ENCODE measurements at places on chromosomes 6 and 20.

DNA sequence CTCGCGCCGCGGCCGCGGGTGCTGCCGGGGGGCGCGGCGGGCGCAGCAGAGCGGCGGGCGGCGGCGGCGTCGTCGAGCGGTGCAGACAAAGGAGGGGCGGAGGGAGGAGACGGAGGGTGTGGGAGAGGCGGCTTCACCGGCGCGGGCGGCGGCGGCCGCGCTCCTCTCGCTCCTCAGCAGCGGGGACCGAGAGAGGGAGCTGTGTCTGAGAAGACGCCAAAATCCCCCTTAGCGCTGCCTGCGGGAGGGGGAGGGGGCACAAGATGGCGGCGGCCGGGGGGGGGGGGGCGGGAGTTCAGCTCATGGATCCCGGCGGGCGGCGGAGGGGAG, 296 bp downstream of the ADNP start:
- DNase-seq = no peak

GRCh38 chr6:154821638-154822037, 88.4 kb downstream of the SCAF8 start:
- DNase-seq = no peak

DNA sequence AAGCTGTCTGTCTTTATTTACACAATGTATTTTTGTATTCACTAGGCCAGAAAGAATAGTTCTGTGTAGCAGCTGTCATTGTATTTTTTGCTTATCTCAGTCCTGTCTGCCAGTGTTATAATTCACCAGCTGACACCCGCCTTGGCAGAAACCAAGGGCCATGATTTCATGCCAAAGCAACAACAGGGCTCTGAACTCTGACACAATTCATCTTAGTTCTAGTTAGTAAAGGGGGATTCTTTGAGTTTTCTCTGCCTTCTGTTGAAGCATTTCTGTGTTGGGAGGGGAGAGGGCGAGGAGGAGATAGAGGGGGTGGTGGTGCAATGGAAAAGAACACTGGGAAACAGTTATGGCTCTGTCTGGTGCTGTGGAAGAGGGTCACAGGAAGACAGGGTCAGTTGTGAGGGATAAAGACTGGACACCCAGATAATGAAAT, 684.6 kb upstream of the MARCKS start:
- no peak for DNase-seq

DNA sequence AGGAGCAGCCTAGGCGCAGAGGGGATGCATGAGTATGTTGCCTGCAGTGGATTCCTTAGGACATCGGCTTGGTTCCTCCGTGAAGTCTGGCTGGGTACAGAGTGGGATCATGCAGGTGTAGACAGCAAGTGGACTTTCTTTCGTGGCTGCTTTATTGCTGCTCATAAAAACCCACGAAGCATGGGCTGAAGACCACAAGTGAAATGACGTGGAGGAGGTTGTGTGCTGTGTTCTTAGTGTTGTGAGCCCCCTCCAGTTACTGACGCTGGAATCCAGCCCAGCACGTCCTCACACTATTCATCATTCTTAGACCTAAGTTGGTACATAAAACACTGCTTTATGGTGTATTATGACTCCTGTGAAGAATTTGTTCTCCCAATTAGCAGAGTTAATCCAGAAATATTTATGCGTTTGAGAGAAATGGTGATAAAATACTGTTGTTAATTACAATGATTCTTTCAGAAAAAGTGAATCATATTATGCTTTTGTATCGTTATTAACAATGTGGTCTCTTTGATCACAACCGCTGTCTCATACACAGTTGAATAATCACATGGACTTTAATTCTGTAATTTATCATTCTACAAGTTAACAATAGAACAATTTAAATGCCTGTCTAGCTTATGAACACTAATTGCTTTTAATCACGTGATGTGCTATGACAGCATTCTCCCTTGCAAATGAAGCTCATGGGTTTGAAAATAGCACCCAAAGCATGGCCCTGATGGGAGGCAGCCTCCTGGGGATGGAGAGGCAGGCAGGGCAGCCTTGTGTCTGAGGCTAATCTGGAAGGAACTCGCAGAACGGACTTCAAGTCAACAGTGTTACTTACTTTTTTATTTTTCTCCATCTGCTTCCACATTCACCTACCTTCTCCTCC, 233.9 kb upstream of the SYNDIG1 start:
- no peak for DNase-seq

DNA sequence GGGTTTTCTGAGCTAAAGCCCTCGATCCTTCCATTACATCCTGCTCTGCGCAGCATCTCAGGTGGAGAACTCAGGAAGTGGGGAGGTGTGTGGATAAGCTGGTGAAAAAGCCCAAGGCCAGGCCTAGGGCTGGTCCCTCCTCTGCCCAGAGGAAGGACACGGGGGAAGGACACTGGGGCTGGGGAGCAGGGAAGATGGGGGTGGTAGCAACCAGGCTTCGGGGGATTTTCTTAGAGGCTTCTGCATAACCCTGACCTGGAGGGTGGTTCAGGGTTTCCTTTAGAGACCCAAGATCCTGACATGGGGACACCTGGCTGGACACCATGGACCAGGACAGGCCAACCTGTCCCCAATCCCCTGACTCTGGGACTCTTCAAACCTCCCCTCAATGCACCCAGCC, 37.9 kb downstream of the SUN5 start:
- no peak for DNase-seq

GRCh38 chr6:164072240-164072666, 657.7 kb downstream of the QKI start:
- no peak for DNase-seq

DNA sequence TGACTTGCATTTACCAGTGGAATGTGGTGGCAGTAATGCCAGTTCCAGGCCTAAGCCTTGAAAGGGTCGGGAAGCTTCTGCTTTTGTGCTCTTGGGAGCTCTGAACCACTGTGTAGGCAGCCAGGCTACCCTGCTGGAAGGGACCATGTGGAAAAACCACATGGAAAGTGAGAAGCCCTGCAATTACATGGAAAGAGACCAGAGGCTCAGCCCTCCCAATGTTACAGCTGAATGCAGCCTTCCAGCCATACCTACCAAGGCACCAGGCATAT, 14.9 kb upstream of the KCNB1 start:
- DNase-seq = no peak

- DNase-seq = no peak
Observed at GRCh38 chr6:122610690-122611455, 668 bp downstream of the PKIB start.

DNA sequence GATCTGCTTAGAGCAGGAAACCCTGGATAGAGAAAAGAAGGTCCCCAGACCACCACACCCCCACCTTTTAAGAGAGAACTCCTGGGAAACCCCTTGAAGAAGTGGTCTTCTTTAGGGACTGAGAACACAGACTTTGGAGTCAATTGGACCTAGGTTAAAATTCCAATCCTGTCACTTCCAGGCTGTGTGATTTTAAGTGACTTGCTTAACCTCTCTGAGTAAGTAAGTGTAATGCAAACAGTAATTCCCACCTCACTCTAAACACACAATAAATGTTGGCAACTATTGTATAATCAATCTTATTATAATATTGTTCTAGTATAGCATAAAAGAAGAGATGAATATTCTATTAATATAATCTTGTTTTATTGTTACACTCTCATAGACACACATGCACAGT, 3.3 kb downstream of the TFEB start:
- DNase-seq = no peak

DNA sequence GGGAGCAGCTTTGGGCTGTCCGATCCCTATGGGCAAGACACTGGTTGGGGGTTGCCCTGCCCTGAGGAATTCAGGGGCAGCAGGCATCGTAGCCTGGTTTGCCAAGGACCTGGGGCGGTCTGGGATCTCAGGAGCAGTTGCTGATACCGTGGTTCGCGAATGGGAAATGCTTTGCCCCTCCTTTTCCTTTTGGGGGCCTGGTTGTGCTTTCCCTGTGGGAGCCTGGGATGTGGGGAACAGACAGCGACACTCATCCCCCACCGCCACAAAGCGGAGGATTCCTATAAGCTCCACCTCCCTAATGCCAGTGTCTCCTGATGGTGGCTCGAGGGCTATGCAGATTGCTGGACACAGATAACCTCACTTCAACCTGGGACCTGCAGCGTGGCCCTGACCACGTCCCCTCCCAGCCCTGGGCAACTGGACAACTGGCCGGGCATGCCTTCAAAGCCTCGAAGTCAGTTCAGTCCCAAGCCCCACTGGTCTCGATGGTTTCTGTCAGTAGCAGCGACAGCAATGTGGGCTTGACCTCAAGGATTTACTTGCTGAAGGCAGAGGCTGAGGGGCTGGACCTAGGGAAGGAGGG, 3.3 kb downstream of the CEBPB start:
- DNase-seq = no peak

DNA sequence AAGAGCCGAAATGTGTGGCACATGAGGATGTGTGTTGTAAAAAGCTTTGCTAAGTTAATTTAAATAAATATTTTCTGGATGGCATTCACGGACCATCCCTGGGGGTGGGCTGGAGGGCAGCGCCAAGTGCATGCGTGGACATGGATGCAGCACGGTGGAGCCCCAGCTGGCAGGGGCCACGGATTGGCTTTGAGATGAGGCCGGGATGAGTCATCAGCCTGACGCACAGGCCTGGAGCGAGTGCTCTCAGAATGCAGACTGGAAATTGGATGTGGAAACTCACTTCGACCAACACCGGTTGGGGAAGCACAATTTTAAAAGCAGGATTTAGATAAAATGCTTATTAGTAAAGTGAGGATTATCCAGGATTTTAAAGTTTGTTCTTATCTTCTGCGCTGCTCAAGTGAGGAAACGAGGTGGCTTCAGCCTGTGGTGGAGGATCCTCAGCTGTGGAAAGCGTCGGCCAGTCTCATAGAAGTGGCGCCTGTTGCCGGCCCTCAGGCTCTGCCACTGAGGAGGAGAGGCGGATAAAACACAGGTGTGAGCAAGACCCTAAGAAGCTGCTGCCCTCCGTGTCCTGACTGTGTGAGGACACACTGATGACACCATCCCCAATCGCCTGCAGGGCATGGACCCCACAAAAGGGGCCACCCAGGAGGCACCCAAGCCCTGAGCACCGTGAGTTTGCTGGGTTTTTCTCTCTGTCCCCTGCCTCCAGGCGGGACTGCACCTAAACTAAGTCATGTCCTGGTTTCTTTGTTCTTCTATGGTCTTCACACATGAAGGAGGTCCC, 279.7 kb downstream of the CDH4 start:
- no peak for DNase-seq

DNA sequence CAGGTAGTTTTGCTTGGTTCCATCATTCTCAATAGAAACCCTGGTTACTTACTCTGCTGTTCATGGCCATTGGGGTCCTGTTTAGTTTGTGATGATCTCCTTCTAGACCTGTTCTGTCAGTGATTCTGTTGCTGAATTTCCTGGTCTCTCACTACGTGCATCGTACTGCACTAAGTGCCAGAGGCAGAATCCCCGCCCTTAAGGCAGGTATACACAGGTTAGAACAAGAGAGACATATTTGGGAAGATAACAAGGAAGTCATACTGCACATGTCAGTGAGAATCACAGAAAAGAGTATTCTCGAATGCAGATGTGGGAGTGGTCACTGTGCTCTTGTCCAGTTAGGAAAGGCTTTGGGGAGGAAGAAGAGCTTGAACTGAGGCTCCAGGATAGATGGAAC, 148.1 kb upstream of the MYLIP start:
- no peak for DNase-seq

- DNase-seq = peak; percentile 72
Observed at GRCh38 chr6:125781314-125781868, 9.4 kb upstream of the NCOA7 start.

Measured in NCI-H524 treated with DMSO at 0.1 percent for 48 hours (cell line).